ENCODE measurements at places on chromosomes 5 and 9.
A peak's percentile ranks its signal among the peaks of the same experiment; 100 is the strongest.

- peak; percentile 16 for DNase-seq
Measured at GRCh38 chr9:110835859-110836271, 167.3 kb downstream of the MUSK start.

GRCh38 chr9:83933790-83934189 lies 12.6 kb upstream of the KIF27 start:
- DNase-seq, result peak; percentile 29

DNA sequence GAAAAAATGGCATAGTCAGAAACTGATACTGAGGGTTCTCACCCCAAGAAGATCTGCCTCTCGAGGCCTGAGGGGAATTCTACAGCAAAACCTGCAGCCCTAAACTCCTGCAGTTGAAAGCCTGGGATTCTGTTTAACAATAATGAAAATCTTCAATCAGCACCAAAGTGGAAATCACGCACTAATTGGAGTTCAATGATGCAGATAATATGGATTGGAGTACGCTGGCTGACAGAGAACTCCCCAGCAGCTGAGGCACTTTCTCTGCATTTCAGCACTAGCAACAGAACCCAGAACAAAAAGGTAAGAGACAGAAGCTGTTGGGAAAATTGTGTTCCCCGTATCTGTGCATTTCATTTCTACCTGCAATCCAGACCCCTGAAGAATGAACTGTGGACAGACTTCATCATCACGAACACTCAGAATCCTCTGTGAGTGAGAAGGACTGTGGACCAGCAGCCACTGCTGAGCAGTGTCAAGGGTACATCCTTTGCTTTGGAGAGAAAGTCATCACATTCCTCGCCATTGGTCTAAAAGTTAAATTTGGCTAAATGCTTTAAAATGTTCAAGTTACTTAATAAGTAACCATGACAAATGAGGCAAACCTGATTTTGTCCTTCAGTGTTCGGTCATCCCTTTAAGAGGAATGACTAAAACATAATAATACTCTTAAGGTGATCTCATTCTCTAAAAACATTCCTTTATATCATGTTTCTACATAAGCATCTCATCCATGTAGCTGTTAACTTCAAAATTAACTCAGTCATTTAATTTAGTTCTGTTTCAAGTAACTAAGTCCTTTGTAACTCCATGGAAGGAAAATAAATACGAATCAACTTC lies 126.1 kb downstream of the GAS1 start:
- DNase-seq, result no peak

- no peak for DNase-seq
Measured at GRCh38 chr5:62432621-62433064, 20.1 kb downstream of the IPO11 start.

GRCh38 chr9:105259731-105260612 lies 15.5 kb downstream of the SLC44A1 start:
- no peak for DNase-seq

- no peak for DNase-seq
Measured at GRCh38 chr9:121295662-121296191, 27.8 kb downstream of the GSN start.

GRCh38 chr9:3742586-3742985 lies 216.8 kb upstream of the RFX3 start:
- DNase-seq, result no peak

DNA sequence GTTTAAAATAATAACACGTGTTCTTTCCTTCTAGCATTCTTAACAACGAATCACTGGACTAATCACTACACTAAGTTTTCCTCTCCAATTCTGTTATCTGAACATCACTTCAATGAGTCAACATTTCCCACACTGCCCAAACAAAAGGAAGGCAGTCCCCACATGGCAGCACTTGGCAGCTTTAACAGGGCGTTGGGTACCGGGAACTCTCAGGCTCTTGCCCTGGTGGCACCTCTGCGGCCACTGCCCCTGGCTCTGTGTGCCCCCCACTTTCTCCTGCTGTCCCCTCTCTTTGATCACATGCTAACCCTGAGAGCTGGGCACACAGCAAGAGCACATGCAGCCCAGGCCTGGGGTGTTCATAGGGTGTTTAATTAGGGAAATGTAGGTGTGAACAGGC lies 15.7 kb downstream of the SLC6A3 start:
- DNase-seq, result no peak

GRCh38 chr9:124254261-124254682 lies 3.5 kb upstream of the NEK6 start:
- DNase-seq, result no peak

DNA sequence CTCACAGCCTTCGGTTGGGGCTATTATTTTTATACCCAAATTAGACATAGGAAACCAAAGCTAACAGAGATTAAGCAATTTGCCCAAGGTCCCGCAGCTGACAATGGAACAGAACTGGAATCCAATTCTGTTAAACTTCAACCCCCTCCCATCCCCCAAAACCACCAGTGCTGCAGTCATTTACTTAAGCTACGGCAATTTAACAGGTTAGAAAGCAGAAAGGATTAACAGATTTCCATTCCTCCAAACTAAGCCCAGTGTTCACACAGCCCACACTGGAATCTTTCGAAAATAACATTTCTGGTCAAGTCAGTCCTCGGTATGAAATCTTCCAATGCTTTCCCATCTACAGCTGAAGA lies 1023.1 kb upstream of the DMAC1 start:
- DNase-seq, result no peak

GRCh38 chr9:89793124-89793495 lies 188.3 kb downstream of the GADD45G start:
- DNase-seq, result no peak

DNA sequence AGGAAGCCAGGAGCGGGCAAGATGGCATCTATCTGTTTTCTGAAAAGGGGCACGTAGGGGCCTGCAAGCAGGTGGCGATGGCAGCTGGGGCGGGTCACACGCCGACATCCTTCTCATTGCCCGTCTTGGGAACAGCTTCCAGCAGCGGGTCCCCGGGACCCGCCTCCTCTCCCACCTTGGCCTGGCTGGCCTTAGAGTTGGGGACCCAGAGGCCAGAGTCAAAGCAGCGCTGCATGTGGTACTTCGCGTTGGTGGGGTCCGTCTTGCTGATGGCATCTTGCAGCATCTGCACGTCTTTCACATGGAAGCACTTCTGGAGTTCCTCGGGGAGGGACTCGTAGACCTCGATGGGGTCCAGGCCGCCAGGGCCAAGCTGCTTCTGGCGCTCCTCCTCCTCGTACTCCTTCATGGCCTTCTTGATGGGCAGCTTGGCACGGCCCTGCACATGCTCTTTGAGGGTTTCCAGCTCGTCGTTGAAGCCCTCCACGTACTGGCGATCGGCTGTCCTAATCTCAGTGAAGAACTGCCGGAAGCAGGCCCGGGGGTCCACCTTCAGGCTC lies 127.6 kb upstream of the CLINT1 start:
- DNase-seq, result no peak

- no peak for DNase-seq
Measured at GRCh38 chr9:71131145-71131544, 9.7 kb upstream of the TRPM3 start.

DNA sequence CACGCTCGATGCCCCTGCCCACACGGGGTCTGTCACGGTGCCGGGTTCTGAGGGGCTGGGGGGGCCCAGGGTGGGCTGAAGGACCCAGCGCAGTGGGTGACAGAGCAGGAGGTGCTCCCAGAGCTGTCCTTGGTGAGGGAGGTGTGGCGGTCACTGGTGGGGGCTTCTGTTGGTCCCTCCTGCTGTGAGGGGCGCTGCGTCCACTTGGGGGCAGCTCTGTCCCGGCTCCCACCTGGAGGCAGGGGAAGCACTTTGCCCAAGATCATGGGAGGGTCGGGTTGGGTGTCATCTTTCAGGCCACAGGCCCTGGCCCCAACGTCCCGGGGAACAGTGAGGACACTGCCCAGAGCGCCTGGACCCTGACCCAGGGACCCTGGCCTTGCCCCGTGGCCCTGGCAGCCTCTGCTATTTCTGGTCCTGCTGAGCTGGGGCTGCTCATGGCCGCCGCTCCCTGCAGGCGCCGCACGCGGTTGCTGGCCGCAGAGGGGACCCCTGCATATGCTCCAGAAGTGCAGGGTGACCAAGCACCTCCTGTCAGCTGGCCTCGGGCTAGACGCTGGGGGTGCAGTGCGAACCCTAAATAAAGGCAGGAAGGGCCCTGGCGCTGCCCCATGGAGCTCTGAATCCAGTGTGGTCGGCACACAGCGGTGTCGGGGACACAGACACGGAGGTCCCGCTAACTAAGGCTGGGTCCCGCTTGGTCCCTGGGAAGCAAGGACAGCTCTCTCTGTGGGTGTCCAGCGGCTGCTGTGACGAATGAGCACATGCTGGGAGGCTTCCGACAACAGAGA lies 11.6 kb upstream of the RNU6ATAC start:
- no peak for DNase-seq

- no peak for DNase-seq
Measured at GRCh38 chr5:66769839-66770617, 173.8 kb downstream of the MAST4 start.

- no peak for DNase-seq
Measured at GRCh38 chr5:106127985-106128384, 1542.8 kb downstream of the EFNA5 start.

DNA sequence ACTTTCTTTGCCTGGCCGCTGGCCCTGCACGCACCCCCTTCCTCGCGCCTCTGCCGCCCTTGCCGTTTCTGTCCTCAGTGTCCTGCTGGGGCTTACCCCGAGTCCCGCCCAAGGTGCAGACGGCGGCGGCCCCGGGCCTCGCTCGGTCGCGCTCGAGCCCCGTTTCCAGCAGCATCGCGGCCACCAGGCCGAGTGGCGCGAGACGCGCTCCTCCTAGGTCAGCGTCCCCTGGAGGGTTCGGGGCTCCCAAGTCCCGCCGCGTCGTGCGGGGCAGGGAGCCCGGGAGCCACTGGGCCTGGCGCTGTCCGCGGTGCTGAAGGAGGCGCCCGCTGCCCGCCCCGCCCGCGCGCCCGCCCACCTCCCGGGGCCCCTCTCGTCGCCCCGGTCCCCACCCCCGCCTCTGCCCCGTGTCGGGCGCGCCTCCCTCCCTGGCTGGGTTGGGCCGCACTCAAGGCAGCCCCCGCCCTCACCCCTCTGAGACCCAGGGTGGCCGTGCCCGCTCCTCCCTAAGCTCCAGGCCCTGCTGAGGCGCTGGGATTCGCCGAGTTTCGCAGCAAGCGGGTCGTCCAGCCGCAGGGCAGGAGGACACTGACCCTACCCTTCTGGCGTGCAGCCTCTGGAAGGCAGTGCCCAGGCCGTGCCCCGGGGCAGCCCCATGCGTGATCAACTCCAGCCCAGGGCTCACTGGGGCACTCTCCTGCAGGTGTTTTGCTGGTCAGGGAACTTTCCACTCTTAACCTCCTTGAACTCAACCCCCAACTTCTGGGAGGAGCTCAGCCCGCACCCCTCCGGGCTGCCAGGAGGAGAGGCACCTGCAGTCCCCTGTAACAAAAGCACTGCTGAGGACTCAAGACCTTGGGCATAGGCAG lies at the start of gene LHX3:
LHX3 (minus strand) TSS at position 291 of the 869 bp plus-strand sequence; CDS start at position 175, 116 bp downstream.
- no peak for DNase-seq

- DNase-seq, result no peak
Measured at GRCh38 chr9:136942112-136942880, 2.2 kb downstream of the FBXW5 start.

DNA sequence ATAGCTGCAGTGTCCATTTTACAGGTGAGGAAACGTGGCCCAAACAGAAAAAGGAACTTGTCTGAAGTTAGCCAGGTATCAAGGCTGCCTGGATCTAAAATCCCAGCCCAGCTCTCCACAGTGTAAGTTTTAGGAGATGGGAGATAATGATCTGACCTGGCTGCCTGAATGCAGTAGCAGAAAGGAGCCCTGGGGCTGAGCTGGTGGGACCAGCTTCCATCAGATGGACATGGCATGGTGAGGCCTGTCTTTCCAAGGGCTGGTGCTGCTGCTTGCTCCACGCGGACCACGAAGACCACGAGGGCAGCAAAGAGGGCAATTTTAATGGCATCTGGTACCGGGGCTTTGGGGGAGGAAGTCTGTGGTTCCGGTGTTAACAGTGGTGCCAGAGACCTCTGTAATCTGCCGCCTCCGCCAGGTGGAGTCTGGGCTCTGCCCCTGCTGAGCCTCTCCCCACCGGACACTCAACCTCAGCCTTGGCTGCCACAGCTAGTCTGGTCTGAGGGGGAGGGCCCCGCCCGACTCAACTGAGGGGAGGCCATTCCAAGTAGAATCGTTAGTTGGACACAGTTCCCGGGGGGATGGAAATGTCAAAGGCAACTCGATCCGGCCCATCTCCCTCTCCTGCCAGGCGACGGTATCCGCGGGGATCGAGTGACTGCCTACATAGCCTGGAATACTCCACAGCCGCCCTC lies 650 bp downstream of the MYORG start:
- DNase-seq, result no peak

DNA sequence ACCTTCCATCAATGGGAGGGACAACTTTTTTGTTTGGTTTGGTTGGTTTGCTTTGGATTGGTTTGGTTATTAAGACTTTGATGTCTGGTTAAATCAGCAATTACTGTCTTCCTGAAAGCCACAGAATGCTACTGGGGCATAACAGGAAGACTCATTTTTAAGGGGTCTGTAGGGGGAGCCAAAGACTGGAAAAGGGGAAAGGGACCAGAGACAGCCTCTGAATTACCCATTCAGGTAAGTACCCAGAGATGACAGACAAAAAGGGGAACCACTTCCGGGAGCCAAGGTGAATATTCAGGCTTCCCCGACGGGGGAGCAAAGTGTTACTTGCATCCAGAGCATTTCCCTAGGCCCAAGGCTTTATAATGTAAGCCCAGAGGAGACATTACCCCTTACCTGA lies 4.6 kb upstream of the FEM1C start:
- no peak for DNase-seq

- no peak for DNase-seq
Measured at GRCh38 chr9:18739641-18740318, 265.8 kb downstream of the ADAMTSL1 start.

- no peak for DNase-seq
Measured at GRCh38 chr9:21904776-21905175, 89.4 kb downstream of the CDKN2A start.

DNA sequence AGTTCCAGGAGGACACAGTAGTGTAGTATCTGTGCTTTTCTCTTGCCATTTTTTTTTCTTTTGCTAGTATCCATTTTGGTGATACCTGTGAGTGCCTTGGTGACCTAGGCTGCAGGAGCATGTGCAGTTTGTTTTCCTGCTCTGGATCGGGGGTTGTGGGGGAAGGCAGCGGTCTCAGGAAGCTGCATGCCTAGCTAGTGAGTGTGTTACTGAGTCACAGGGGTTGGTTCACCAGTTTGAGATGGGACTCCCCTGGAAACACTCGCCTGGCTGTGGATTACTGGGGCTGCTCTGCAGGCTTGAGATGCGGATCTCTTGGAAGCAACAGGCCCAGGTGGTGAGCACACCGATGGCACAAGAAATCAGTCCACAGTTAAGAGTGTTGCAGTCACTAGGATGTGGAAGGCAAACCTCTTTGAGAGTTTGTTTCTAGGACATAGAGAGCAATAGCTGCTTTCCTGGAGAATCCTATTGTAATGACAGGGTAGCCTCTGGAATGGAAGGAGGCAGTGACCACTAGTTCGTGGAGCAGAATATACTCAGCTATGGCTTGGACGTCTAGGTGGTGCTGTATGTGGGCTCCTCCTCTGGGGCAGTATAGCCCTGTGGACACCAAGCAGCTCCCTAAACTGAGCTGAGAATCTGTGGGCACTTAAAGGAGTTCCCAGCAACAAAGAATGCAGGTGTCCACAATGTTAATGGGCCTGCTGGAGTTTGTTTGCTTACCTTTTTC lies 20.0 kb upstream of the SPATA31E1 start:
- peak; percentile 60 for DNase-seq

- no peak for DNase-seq
Measured at GRCh38 chr9:120740132-120740531, 25.9 kb upstream of the MEGF9 start.

- DNase-seq, result no peak
Measured at GRCh38 chr9:91342575-91342974, 19.1 kb downstream of the AUH start.
